ENCODE measurements at places on chromosomes 2 and 18.
A peak's percentile ranks its signal among the peaks of the same experiment; 100 is the strongest.

DNA sequence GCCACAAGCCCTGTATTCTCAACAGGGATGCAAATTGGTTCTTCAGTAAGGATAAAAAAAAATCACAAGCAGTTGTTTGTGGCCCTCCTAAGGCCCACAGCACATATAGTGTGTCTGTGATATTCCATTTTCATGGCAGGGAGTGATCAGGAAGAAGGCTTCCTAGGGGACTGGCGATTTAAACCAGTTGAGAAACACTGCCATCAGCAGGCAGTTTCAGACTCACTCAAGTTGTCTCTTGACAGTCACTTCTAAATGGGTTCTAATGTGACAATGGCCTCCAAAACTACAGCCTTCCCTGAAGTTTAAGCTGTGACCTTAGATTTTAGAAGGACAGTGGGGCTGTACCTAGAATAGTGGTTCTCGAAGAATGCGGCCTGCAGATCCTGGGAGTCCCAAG, 6.0 kb downstream of the CIAO1 start:
- DNase-seq = no peak

DNA sequence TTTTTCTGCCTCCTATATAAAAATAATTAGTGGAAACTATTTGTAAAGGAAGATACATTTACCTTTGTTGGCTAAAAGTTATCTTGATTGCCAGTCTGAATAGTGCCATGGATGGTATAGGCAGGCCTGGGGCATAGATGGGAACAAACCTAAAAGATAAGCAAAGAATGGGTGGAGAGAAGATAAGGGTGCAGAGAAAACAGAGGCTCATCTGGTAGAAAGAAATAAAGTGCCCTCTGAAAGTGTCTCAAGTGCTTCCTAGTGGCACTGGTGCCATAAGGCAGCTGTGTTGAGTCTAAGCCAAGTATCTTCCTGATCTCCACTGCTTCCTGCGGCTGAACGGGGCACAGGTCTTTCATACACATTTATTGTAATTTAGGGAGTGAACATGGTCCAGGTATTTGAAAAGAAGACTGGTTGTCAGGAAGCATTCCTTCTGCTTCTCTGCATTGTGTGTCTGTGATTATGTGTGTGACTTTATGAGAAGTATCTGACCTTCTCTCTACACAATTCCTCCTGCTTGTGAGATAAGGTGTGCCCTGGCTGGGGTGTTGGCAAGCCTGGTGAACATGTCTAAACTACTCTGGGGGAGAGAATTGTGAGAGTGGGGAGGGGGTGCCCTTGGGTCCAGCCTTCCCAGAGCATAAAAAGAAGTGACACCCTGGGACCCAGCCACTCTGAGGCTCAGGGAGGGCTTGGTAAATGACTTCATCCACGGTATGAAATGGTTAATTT, 280.5 kb downstream of the CAMKMT start:
- DNase-seq = no peak

DNA sequence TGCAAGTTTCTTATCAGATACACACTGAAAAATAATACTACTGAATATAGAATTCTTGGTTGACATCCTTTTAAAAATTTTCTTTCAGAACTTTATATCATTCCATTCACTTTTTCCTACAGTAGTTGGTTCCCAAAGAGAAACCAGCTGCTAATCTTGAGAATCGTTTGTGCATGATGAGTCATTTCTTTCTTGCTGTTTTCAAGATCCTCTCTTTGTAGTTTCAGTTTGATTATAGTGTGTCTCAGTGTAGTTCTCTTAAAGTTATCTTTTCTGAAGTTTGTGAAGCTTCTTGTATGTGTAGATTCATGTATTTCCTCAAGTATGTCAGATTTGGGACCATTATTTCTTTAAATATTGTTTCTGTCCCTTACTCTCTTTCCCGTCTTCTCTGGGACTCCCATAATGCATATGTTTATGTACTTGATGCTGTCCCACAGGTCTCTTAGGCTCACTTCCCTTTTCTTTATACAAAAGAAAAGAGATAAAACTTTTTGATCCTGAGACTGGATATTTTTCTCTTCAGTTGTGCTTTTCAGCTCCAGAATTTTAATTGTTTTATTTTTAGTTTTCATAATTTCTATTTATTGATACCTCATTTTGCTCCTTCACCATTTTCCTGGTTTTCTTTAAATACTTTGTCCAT, 801.0 kb downstream of the TDRD15 start:
- DNase-seq = no peak

DNA sequence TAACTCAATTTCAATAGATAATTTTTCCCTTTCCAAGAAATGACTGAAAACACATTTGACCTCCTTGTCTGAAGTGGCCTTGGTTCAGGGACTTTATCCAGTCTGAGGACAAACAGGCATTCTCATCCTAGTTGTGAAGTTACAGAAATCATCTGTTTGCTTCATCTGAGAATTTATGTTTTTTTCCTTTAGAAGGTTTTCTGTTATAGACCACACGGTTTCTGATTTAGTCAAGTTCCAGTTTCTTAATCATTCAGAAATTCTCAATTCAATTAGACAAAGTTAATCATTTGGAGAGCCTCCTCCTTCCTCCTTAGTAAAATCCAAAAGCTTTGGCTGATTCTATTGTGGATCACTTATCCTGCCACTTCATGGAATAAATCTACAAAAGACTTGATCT, 60.9 kb downstream of the ICOS start:
- DNase-seq = no peak

DNA sequence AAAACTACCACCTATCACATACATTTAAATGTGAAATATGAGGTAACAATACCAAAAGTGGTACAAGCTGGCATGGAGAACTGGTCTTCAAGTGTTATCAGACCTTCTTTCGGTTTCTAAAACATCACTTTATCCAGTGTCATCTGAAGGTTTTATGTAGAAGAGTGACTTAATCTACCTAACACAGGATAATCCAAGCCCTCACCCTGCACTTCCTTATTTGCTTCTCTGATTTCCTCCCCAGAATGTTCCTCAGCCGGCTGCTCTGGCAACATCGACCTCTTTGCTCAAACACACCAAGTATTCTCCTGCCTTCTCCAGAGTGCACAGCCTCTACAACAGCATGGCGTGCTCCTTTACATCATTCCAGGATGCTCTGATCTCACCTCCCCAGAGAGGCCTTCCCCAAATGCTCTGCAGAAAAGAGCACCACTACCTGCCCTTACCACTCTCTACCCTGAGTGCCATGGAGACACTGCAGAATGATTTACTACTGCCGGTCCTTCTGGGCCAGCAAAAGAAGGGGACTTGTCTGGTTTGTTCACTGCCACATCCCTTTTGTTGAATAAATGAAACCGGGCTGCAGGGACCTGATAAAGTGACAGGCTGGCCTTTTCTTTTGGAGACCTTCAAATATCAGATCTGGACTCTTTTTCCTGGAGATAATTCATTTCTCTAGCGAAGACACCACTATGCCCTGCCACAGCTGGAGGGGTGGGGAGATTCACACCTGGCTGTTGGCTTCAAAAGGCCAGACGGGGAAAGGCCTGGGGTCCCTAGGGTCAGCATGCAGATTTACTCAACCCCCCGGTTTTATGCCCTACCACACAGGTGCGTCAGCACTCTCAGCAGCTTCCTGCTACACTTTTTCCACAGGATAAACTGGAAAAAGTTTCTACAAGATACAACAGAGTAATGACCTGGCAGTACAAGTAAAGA, 42.0 kb downstream of the TTR start:
- no peak for DNase-seq

DNA sequence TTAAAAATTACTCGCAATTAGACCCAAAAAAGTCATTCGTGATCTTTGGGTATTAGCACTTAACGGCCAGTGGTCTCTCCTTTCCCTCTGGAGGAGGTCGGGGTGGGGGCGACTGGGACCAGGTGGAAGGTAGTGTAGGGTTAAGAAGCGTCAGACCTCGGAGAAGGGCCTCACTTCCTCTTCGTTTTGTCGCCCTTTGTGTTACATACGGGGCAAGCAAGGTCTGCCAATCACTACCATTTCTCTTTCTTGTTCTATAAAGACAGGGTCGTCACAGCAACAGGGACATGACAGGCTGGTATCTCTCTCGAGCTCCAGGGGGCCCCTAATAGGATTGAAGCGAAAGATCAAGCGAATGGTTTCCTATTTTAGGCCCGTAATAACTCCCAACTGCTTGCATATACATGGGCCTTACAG, 136.6 kb downstream of the INSIG2 start:
- no peak for DNase-seq

GRCh38 chr2:17899871-17900270, 21.4 kb downstream of the KCNS3 start:
- DNase-seq = no peak

- no peak for DNase-seq
Measured at GRCh38 chr2:120220756-120221155, 2.4 kb downstream of the TMEM185B start.

- DNase-seq = no peak
Measured at GRCh38 chr2:190119923-190120590, 57.5 kb upstream of the MSTN start.

DNA sequence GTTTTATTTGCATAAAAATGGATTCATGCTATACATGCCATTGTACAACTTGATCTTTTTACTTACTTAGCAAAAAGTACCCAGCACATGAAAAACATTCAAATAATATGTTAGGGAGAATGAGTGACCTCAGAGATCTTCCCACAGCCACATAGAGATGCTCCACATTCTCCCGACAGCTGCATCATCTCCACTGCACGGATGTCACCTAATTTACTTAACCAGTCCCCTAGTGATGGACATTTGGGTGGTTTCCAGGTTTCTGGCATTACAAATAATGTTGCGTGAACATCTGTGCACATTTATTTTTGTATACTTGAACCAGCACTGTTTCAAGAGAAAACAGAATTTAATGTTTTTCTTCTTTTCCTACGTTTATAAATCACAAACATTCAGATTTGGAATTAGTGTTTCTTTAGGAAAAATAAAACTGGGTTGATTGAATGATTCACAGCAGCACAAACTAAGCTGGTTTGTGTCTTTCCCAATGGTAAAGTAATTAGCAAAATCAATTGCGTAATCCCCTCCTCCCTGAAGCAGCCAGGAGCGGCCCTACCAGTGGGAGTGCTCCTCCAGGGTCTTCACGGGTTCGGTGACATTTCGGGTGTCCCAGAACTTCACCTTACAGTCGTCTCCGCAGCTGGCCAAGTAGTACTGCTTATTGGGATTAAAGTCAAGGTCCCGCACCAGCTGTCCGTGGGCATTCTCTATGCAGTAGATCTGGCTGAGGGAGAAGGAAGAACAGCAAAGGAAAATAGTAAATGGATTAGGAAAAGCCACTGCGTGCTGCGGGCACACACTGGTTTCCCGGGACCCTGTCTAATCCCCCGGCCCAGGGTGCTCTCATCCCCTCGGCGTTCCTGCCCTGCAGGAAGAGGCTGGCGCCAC, 183.9 kb downstream of the EIPR1 start:
- no peak for DNase-seq

GRCh38 chr2:182980115-182980514, 58.1 kb downstream of the NCKAP1 start:
- DNase-seq = peak; percentile 60

All from NCI-H774 (cell line).